Stimulated activated CD8-positive, alpha-beta memory T cell treated with anti-CD3 and anti-CD28 coated beads, Interleukin-7, amount 100 ng/mL, for 1 hour (primary cell): ENCODE measurements at places on chromosomes 5 and 9.

GRCh38 chr5:4879693-4880303 is 260.3 kb upstream of the ADAMTS16 start:
- DNase-seq, result no peak

DNA sequence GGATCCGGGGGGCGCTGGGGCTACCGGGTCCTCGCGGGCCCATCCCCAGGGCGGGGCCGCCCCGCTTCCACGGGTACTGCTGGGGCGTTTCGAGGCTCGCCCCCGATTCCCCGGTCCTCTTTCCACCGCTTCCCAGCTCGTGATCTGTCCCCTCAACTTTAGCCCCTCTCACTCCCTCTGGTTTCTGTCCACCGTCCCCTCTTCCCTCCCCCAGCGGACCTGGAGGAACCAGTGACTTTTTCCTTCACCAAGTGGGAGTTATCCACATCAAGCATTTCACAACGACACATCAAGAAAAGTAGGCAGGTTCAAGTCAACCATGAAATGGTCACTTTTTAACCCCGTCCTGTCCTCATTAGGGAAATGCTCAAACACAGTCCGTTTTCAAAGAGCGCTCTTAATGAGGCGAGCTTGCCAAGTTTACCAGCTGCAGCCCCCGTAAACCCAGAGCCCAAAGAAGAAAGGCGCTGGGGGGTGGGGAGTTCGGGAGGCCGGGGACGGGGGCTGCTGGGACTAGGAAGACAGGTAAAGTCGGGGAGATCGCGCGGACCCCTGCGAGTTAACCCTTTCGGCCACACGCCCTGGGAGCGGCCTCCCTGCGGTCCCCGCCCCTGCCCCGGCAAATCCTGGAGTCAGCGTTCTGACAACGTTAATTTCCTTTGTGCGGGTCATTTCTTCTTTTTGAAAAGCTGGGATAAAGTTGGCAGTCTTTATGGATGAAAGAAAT is 2.1 kb upstream of the NFIB start:
- no peak for DNase-seq

DNA sequence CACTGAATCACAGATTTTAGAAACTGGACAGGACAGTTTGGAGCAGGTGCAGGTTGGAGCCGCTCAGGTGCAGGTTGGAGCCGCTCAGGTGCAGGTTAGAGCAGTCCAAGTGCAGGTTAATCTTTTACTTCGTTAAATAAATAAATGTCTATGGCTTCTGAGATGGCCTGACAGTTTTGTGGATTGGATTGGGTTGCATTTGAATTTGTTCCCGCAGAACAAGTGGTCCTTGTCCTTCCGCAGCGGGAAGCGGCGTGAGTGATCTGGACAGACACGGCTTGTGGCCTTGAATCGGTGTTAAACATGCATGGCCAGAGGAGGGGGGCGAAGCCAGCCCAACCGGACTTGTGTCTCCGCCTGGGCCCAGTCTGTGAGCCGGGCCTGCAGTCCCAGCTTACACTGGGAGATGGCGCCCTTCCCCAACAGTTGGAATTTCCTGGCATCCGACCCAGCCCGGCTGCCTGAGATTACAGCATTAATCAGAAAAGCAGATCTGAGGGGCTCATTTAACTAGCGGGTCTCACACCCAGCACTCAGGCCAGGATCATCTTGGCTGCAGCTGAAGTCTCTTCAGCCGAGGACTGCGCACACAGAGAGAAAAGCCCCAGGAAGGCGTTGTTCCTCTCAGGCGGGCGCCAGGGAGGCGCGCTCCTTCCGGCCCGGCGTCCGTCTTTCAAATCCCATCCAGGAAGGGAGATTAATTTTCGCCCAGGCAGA is 1.5 kb upstream of the OLFM1 start:
- DNase-seq, result no peak

- no peak for DNase-seq
Measured at GRCh38 chr5:54988218-54988617, 2.8 kb upstream of the ESM1 start.

DNA sequence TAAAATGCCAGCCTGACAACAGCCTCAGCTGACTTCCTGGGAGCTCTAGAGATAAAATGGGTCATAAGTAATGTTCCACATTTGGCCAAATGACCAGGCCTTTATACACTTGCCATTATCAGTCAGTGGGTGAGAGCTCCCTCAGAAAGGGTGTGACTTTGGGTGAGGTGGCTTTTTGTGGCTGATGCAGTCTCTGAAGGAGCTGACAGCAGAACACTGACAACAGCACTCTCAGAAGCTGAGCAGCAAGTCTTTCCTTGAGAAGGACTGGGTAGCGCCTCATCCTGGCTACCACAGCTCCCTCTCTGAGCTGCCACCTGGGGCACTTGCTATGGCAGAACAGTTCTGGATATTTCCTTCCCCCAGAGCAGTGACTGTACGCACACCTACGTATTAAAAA is 22.0 kb upstream of the GNAQ start:
- no peak for DNase-seq

GRCh38 chr5:57341380-57341979 is 141.1 kb downstream of the ACTBL2 start:
- DNase-seq, result no peak

DNA sequence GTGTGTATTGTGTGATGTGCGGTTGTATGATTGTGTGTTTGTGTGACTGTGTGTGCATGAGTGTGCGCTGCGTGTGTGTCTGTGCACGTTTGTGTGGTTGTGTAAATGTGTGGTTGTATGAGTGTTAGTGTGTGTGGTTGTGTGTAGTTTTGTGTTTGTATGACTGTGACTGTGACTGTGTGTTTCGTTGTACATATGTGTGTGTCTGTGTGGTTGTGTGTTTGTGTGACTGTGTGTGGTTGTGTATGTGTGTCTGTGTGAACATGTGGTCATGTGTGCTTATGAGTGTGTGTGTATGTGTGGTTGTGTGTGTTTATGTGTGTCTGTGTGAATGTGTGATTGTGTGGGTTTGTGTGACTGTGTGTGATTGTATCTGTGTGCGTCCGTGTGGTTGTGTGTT is 197.8 kb downstream of the TTLL11 start:
- no peak for DNase-seq

DNA sequence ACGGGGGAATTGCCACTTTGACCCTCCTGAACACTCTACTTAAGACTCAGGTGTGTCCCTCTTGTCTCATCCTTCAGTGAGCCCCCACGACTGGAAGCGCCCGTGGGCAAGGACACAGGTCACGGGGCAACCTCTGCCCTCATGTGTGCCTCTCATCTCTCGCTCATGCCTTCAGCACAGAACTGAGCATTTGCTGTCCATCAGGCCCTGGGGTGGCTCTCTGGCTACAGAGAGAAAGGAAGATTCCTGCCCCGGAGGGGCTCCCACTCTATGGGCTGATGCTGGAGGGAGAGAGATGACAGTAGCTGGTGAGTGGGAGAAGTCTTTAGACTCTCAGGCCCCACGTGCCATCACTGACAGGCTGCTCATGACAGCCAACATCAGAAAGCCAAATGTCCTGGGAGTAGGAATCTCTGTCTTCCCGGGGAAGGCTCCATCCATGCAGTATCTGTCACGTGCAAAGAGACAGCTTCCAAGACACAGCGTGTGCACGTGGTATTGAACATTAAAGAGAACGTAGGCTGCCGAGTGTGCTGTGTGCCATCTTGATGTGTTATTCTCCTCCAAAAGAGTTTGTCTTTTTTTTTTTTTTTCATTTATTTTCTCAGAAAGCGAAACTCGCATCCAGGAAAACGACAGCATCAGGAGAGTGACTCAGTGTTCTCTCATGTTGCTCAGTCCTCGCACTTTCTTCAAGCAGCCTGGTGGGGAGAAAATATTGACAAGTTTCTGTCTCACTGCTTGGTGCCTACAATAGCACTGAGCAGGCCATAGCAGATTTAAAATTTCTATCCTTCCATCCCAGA is 190.5 kb downstream of the GAS1 start:
- DNase-seq, result no peak

- no peak for DNase-seq
Measured at GRCh38 chr5:175813943-175814630, 57.3 kb upstream of the CPLX2 start.

DNA sequence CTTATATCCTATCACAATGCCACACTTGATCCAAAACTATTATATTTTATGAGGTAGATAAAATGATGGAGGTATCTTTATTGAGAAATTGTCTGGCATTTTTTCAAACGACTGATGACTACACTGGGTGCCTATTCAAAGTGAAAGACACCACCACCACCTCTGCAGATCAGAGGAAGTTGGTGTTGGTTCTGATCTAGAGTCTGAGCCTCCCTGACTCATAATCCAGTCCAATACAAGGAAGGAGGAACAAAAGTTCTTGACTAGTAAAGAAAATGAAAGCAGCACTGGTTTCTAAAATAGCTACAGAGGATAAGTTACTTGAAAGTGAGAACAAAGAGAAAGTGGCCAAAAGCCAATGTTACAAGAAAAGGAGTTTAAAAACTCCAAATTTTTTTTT is 139.9 kb downstream of the RFX3 start:
- no peak for DNase-seq

DNA sequence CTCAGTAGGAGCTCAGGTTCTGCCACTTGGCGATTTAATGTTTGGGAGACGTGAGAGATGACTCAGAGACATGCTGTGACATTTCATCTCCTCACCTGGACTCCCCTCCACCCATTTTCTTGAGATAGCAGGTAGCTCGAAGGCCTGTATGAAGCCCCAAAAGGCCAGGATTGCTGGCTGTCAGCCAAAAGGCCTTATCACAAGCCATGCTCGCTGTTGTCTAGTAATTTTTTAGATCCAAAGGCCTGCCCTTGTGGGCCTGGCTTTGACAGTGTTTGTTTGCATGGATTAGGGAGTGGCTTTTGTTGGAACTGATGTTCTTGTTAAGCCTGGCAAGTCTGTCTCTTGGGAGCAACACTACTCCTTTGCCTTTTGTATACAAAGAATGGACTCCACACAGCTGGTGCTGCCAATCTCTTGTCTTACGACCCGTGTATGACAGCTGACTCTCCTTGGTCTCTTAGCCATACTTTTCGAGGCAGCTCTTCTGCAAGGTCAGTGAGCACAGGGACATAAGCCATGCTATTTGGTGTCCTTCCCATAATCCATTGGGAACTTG is 22.7 kb downstream of the CAVIN4 start:
- no peak for DNase-seq

DNA sequence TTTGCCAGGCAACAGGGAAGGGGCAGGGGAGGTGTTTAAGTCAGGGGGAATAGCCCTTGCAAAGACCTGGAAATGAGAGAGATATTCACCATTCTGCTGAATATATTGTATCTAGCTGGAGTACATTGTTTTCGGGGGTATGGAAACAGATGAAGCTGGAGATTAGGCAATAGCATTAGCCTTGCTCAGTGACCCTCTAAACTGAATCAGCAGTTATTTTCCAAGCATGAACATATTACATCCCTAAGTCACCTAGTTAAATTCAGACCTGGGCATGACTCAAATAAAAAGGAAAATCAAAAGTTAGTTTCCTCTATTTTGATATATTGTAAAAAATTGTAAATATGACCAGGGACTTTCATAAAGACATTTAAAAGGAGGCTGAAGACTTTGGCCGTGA is 544.6 kb upstream of the TRPC7 start:
- DNase-seq, result no peak

GRCh38 chr9:89256642-89257041 is 54.4 kb upstream of the CKS2 start:
- DNase-seq, result no peak

DNA sequence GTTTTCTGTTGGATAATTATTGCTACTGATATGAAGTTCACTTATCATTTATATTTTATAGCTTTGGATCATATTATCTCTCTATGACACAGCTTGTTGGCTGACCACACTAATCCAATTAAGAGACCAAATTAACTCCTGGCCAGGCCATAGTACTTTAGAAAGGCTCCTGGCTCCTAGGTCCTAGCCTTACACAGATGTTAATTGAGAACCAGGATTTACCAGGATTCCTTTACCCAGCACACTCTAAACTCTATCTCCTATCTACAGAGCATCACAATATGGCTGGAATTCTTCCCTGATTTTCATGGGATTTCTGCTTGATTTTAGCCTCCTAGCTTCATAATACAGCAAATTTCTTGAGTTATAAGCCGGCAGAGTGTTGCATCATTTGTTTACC is 80.3 kb downstream of the SLCO6A1 start:
- DNase-seq, result no peak

DNA sequence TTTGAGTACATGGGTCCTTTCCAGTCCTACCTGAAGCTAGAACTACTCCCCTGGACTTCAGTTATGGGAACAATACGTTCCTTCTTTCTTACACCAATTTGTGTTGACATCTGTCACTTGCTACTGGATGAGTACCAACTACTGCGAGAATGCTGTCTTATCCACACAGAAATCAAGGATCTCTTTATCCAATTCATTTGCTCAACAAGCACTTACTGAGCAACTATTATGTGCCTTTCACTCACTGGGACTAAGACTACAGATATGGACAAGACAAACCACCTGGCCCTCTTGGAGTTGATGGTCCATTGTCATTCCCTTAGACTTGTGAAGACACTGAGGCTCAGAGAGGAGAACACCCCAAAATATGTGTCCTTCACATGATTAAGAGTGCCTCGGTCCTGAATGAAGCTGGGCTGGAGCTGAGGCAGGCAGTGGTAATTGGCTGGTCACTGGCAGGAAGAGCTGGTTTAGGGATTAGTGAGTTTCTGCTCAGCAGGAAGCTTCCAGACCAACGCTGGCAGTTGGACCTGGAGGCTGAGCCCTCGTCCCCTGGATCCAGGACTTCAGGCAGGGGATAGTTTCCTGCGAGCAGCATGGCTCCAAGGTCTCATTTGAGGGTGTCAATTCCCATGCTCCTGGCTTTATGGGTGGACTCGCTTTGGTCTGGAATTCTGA is 8.4 kb upstream of the ARSI start:
- DNase-seq, result no peak

- DNase-seq, result no peak
Measured at GRCh38 chr9:86344818-86345217, 9.4 kb downstream of the TUT7 start.

GRCh38 chr9:110897943-110898342 is 140.3 kb downstream of the LPAR1 start:
- no peak for DNase-seq

GRCh38 chr5:88997937-88998336 is 115.0 kb upstream of the MEF2C start:
- no peak for DNase-seq

DNA sequence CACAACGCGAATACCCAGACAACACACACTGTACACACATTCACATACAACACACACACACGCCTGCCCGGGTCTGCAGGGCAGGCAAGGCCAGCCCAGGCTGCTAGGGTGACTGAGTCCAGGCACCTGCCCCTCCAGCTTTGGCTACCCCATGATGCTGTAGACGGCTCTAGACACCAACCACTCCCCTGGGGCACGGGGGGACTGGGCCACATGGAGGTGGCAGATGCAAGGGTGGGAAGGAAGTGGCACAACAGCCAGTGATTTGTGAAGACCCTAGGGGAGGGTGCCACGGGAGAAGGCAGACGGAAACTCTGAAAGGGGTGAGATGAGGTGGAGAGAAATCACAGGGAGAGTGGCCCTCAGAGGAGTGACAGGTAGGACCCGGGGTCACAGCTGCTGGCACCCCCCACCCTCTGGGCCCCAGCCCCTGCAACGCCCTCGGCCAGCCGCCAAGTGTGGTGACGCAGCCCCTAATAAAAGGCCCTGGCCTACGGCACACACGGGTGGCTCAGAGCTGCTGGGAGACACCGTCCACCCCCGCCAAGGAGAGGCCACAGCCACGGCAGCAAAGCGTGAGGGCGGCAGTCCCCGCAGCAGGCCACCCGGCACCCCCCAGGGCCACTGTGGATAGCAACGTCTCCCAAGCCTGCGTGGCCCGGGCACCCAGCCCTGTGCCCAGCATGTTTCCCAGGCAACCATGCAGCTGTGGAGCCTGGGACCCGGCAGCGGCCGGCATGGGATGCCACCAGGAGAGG is 6.6 kb upstream of the CCDC187 start:
- DNase-seq, result no peak

GRCh38 chr5:77210091-77210963 is at the start of gene PDE8B:
Gene PDE8B (plus strand): TSS chr5:77210680. CDS start chr5:77210926, 246 bp downstream.
- no peak for DNase-seq

- DNase-seq, result no peak
Measured at GRCh38 chr9:128999581-129000206, 28.4 kb downstream of the SH3GLB2 start.
